ENCODE measurements at places on chromosomes 1 and 21.
A peak's percentile ranks its signal among the peaks of the same experiment; 100 is the strongest.

DNA sequence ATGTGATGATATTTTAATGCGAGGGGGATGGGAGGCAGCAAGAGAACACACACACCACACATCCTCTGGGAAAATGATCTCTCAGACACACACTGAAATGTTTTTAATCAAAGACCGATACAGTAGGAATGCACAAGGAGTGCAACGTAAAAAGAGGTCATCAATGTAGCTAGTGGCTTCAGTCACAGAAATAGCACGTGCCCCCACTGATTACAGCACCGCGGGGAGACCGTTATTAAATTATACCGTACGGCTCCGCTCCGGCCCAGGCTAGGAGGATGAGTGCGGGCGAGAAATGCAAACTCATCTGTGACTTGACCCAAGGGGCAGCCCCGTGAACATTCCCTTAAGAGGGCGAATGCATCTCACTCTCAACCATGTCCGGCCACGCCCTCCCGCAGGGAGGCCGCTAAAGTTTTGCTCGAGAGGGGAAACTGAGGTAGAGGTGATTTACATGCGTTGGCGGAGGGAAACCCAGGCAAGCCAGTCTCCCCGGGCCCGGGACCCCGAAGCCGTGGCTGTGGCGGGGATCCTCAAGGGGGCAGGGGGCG lies 552 bp downstream of the UBR4 start:
- DNase-seq, result no peak

- peak; percentile 7 for DNase-seq
These were observed at the start of gene CDC42BPA for GRCh38 chr1:227318016-227318852. Gene CDC42BPA (minus strand): TSS chr1:227318492. CDS start chr1:227317182, 1,310 bp downstream.

- DNase-seq, result no peak
These were observed 111.9 kb downstream of the GLIS1 start for GRCh38 chr1:53627031-53627430.

DNA sequence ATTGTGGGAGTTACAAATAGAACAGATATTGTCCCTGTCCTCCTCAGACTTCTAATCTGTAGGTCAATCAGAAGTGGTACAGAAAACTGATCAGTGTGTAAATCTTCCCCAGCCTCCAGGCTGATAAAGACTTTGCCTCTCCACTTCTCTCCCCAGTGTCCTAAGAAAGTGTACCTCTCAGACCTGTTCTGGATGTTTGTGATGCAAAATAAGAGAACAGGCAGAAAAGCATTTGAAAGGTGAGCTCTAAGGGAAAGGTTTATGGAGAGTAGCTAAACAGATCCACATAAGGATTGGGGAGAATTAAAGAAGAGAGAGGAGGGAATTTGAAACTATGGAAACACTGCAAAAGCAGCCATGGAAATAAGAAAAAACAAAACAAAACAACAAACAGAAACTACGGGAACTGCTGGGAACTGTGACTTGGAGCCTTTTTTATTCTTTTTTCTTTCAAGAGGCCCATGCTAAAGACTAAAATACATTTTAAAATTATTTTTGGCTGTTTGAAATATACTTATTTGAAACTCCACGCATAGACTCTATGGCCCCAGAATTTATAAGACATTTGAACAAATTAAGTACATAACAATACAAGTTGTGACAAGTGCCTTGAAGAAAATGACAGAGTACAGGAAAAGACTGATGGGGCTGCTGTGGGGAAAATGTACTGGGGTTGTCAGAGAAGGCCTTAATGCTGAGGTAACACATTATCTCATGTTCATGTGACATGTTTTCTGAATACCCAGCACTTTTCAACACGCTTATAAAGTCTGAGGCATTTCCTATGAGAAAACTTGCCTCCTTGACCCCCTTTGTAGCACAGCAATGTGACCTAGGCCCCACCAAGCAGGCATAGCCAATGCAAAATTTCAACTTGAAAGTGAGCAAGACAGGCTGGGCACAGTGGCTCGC lies 51.2 kb downstream of the TRAF5 start:
- no peak for DNase-seq

GRCh38 chr1:3685906-3686305 lies 33.6 kb downstream of the TP73 start:
- no peak for DNase-seq

DNA sequence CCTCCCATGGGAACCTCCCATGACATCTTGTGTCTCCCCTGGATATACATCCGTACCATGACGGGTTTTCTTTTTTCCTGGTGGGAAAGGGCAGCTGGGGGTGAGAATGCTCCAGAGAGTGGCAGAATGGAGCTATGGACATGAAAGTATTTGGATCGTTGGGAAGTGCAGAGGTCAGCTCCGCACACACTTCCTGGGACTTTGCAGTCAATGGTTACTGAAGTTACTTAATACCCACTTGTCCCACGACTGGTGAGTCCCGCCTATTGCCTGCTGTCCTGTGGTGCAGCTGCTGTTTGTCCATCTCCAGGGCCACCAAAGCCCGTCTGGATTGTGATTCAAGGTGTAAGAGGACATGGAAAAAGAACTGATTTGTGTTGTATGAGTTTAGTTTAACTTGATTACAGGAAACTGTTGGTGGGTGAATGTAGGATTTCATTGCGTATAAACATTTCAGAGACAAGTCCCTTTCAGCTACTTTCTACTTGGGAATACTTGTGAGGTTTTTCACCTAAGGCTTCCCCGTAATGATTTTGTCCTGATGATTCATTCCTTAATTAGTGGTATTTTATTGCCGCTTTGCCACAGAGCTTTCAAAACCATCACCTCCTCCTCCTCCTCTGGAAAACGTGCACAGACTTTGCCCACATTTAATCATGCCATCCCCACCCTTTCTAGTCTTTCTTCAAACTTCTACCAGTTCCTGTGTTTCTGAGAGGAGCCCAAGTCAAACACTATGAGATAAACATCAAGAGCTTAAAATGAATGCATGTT lies 308.8 kb downstream of the KIF26B start:
- DNase-seq, result no peak

Measured in esophagus squamous epithelium (tissue), 5 donors.